NCI-H1092 (cell line): ENCODE measurements at places on chromosomes 7 and 10.

GRCh38 chr7:114819616-114820362 is 102.1 kb upstream of the MDFIC start:
- no peak for DNase-seq

DNA sequence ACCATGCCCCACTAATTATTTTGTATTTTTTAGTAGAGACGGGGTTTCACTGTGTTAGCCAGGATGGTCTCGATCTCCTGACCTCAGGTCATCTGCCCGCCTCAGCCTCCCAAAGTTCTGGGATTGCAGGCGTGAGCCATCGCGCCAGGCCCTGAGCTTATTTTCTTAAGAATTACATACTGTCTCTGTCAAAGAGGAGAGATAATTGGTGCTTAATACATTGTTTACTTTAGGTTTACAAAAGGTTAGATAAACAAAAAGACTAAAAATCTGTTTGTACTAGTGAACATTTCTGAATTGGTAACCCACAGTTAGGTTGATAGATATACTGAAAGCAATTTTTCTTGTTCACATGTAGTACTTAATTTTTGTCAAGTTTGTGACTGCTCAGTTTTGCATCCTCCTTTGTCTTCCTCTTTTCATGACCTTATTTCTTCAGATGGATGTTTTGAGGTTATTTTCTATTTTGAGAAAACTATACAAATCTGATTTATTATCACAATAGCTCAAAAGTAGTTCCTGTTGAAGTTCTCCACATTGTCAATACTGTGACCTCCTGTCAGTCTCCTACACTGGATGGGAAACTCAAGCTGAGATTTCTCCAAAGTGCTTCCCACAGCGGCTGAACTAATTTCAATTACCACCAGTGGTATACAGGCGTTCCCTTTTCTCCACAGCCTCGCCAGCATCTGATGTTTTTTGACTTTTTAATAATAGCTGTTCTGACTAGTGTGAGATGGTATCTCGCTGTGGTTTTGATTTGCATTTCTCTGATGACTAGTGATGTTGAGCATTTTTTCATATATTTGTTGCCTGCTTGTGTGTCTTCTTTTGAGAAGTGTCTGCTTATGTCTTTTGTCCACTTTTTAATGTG is 22.5 kb downstream of the HHEX start:
- DNase-seq: no peak

GRCh38 chr7:107355616-107356015 is 114.2 kb upstream of the GPR22 start:
- DNase-seq: no peak

GRCh38 chr10:130425169-130425568 is 289.0 kb downstream of the GLRX3 start:
- DNase-seq: no peak

DNA sequence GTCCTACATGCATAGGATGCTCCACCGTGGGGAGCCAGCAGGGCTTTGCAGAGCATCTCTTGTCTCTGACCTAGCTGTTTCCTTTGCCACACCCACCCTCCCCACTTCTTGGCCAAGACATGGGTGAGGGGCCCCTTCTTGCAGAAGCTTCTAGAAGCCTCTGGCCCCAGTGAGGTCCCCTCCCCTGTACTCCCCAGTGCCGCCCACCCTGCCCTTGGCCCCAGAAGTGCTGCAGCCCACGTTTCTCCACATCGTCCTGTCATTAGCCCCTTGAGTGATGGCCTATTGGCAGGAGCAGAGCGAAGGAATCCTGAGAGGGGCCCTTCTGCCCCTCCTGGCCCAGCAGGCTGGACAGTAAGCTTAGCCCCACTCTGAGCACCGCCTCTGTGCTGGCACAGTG is 43.7 kb downstream of the ALOX5 start:
- no peak for DNase-seq

GRCh38 chr10:69878038-69878437 is 76.3 kb downstream of the COL13A1 start:
- DNase-seq: no peak

DNA sequence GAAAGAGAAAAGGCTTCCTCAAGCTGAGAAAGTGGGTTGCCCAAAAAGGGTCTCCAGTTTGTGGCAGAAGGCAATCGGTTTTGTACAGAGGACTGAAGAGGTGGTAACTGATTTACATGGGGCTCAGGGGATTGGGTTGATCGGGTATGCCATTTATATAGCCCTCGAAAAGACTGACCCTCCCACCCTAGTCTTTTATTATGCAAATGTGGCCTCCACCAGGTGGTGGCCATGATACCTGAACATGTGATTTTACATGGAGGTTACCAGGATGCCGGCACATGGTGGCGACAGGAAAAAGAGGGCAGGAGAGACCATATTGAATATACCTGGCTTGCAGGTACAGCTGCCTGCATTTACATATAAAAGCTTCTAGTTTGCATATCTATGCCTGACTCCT is 36.7 kb downstream of the ATE1 start:
- no peak for DNase-seq

GRCh38 chr7:37265006-37265405 is 183.7 kb downstream of the ELMO1 start:
- no peak for DNase-seq

DNA sequence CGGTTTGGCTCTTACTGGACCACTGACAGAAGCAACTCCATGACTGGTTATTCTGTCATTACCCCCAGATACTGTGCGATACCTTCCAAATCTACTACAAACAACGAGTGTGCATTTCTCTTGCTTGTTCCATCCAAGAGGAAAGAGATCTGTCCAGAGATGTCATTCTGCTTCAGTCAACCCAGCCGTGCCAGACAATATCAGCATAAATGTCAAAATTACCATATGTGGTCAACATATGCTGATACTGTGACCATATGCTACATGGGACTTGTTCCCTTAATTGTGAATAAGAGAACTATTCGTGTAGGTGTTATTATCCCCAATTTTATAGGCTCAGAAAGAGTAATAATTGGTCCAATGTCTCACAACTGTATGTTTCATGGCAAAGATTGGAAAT is 143.2 kb upstream of the PRSS1 start:
- no peak for DNase-seq

DNA sequence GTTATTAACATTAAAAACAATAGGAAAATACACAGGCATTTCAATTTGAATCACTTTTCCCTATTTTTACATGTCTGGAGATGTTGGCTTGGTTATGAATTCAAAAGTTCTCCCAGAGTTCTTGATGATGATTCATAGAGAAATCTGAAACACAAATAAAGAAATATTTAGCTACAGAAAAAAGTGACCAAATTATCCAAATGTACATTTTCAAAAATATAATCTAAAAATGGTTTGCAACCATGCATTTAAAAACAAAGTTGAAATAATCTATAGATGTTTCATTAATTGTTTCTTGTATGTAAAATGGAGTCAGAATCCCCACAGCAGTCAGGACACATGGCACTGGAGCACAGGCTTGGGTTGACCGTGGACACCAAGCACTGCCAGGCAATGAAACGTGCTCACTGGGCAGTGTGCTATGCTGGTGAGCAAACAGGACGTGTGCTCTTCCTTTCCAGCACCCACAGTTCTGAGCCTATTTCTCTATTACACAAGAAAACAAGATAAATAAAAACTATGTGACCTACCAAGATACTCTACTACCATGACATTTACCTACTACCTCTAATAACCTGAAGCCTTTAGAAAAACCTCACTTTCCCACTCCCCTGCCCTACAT is 44.1 kb upstream of the PTPRN2 start:
- DNase-seq: no peak

DNA sequence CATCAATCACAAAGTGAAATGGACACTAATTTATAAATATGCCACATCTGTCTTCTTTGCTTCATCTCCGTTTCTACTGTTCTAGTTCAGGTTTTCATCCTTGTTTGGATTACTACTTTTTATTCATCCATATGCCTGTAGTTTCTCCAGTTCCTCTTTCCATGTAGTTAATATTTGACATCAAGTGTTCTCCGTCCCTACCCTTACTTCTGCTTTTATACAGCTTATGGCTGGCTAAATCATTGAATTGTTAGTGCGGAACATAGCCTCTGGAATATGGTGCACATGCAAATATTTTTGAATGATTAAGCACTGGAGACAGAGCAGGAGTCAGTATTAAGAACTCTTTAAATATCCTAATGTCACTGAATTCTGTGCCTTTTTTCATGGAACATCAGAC is 230.0 kb upstream of the PPP1R3A start:
- no peak for DNase-seq

- DNase-seq: no peak
Measured at GRCh38 chr7:82382276-82382675, 61.3 kb downstream of the CACNA2D1 start.

DNA sequence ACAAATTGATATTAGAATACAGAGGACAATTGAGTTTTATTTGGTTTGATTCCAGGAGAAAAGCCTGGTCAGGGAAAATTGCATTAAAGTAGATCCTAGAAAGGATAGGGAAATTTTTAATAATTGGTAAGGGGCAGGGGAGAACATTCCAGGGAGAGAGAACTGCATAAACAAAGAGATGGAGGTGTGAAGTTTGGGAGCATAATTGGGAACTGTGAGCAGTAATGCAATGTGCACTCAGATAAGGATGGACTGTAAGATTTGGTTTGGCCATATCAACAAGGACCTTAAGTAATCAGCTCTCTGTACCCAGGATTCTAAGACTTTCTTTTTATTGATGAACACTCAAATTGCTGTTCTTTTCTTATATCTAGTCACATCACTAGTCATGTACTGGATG is 41.4 kb downstream of the ZMYND11 start:
- no peak for DNase-seq

DNA sequence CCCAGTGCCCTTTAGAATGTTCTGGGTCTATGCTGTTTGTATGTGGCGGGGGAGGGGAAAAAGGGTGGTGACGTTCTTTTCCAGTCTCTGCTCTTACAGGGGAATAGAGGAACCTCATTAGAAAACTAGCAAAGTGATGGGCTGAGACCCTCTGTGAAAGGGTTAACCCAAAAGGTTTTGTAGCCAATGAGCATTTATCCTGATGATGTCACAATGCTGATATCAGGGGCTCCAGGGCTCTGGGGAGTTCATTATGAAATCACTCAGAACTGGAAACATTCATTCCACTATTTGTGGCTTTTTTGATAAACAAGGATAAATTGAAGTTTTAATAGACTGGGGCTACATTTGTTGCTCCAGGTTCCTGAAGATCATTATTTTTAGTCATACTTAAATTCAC is 71.7 kb downstream of the ARID5B start:
- DNase-seq: no peak

DNA sequence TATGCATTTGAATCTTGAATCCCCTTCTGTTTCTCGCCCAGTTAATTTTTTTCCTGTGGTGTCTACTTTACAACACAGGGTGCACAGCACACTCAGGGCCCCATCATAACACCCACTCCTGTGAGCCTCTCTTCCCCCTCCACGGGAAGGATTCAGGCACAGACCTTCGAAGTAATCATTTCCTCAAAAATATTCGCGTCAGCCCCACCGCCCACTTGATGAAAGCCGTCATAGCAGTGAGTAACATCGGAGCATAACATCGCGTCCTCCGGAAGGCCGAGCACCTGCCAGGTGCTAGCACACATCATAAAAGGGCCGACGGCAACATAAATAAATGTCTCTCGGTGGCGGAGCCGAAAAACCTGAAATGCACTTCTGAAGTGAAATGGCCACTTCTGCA is 201.7 kb upstream of the ADARB2 start:
- DNase-seq: no peak

DNA sequence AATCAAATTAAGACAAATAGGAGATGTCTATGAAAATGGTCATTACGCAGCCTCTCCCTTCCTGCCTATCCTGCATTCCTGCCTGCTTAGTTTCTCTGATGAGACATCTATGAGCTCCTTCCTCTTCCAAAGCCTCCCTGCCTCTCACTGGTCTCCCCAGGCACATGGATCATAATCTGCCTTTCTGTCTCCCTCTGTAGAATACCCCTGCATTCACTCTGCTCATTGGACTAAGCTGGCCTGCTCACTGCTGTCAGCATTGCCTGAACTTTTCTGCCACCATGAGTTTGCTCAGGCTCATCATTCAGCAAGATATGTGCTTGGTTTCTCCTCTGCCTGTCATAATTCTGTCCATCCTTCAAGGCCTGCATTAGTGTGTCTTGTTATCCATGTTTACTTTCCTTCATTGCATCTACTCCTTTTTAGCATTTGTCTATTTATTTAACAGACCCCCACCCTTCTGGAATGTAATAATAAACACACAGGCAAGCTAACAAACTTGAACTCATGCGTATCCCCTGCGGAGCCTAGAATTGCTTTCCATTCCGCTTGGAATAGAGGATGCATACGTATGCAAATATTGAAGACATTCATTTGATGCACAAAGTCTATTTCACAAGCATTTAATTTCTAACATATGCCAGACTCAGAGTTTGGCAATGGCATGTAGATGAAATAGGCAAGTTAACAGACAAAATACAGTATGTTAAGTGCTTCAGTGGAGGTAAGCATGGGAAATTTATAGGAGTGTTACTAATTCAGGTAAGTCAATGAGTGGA is 88.3 kb downstream of the PTPRZ1 start:
- no peak for DNase-seq

DNA sequence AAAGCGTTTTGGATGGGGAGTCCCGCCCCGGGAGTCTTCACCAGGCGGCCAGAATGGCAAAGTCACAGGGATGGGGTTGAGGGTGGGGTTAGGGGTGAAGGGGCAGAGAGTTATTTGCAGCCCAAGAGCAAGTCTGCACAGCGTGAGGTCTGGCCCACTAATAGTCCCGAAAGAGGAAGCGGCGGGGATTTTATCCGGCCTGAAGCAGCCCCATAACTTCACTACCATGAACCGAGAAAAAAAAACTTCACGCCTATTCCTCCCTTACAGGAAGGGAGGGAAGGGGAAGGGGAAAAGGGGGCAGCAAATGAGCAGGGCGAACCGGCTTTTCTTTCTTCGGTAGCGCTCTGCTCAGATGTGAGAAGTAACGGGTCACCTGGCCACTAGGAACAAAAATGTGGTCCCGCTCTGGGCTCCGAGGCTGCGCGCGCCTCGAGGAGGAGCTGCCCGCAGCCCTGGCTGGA is 712 bp downstream of the ITPRIP start:
- DNase-seq: no peak

DNA sequence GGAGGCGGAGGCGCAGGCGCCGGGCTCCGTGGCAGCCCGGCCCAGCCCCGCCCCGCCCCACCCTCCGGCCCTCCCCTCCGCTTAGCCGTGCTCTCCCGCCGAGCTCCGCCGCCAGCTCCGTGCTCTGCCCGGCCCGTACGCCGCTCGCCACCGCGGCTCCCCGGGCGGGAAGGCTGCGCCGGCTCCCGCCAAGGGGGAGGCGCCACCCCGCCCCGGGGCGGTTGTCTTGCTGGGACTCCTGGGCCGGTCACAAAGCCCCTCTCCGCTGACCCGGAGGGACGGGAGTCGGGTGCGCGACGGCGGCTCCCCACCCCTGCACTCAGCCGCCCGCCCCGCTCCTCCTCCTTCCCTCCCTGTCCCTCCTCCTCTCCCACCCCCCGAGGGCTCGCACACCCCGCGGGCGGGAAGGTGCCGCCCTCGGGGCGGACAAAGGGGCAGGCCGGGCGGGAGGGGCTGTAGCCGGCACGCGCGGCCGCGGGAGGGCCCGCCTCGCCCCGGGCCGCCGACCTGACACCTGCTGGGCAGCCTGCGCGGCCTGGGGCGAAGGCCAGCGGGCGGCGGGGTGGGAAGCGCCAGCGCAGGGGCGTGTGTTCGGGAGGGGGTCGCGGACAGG is 11.5 kb upstream of the SP8 start:
- peak; percentile 67 for DNase-seq

GRCh38 chr10:118216020-118216419 is 126.1 kb downstream of the FAM204A start:
- DNase-seq: no peak
